Stimulated activated CD8-positive, alpha-beta memory T cell treated with anti-CD3 and anti-CD28 coated beads, Interleukin-7, amount 100 ng/mL, for 1 hour (primary cell): ENCODE measurements at places on chromosomes 1 and 21.

DNA sequence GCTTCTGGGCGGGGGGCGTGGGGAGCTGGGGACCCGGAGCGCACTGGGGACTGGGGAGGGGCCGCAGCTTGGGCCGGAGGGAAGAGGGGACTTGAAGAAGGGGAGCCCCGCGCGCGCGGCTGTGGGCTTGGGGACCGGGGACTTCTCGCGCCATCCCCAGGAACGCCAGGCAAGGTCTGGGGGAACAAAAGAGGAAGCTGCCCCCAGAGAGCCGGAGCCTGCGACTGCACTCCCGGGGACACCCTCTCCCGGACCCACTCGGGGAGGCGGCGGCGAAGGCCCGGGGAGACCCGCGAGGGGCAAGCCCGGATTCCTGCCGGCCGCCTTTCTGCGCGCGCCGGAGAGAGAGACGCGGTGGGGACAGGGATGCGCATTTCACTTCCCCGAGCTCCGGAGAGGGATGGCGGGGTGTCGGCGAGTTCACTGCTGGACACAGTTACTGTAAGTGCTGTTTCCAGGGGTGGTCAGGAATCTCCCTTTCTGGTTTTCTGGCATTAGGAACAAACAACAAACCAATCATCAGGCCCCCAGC is 732 bp downstream of the ABCG1 start:
- DNase-seq: no peak

DNA sequence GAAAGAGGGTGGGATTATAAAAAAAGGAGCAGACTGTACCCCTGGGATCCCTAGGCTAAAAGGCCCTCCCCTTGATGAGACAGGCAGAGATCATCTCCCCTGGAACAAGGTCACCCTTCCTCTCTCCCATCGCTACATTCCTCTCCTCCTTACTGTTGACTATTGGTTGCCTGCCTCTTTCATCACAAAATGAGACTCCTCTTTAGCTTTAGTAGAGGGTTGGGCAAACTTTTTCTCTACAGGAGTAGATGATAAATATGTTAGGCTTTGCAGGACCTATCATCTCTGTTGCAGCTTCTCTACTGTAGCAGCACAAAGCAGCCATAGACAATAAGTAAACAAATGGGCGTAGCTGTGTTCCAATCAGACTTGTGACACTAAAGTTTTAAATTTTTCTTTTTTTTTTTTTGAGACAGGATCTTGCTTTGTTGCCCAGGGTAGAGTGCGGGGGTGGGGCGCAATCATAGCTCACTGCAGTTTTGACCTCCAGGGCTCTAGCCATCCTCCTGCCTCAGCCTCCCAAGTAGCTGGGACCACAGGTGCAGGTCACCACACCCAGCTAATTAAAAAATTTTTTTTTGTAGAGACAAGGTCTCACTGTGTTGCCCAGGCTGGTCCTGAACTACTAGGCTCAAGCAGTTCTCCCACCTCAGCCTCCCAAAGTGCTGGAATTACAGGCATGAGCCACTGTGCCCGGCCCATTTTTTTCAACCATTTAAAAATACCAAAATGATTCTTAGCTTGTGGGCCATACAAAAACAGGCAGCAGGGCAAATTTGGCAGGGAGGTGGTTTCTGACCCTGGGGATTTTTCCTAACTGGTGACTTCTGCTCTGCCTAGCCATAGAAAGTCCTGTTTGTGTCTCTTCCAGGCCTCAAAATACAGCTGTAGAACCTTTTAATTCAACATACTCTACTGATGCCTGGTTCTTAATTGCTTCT is 15.1 kb downstream of the MCL1 start:
- DNase-seq: no peak

DNA sequence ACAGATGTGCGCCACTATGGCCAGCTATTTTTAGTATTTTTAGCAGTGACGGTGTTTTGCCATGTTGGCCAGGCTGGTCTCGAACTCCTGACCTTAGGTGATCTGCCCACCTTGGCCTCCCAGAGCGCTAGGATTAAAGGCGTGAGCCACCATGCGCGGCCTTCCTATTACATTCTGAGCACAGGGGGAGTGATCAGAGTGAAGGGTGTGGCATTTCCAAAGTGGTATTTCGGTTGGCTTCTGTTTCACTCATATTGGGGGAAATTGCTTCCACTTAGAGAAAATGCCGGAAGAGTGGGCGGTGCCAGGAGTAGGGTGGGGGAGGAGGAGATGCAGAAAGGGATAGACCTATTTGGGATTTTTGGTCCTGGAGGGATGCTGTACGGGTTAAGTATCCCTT is 4.3 kb downstream of the PIK3CD start:
- DNase-seq: no peak

GRCh38 chr1:53326598-53327181 is 1.2 kb downstream of the LRP8 start:
- DNase-seq: no peak

DNA sequence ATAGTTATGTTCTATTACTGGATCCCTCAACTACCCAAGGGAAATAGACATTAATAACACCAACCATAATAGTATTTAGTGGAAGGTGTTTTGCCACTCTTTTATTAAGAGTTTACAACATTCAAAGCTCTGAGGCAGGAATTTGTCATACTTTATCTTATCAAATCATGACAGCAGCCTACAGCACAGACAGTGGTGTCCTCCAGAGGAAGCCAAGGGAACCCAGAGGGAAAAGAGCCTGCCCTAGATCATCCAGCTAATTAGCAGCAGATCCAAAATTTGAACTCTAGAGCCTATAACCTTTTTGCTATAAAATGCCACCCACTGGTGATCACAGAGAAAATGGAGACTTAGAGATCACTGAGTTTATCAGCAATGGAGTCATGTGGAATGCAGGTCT is 18.2 kb downstream of the VAV3 start:
- DNase-seq: no peak

DNA sequence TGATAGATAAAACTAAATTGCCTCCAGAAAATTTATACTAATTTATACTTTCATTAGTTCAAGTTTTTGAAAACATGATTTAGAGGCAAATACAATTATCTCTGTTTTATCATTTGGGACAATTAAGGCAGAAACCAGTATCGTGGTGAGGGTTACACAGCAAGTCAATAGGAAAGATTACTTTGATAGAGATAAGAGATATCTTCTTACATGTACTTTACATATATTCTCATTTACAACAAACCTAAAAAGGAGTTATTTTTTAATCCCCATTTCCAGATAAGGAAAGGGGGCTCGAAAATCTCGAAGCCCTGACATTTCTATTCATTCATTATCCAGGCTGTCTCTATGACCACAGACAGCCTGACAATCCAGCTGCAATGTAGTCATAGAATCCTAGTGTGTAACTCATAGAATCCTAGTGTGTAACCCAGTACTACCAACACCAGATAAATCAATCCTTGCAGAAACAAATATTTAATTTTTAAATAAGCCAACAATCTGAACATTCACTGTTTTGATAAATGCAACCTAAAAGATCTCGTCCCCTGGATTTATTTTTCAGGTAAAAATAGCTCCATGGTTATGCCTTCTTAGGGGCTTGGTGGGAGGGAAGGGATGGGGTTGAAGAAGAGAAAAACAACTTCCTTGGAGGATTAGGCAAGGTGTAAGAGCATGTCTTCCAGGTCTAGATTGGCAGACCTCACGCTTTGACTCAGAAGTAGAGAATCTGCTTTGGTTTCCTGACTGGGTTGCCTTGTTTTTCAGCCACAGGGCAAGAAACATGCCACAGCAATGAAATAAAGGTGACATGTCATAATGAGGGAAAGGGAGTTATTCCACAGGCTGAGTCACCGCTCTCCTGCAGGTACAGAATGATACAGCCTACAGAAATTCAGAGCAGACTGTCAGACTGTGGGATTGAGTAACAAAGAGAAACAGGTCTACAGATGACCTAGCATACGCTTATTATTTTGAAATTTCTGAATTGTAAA is 45.6 kb downstream of the IRF2BP2 start:
- no peak for DNase-seq

DNA sequence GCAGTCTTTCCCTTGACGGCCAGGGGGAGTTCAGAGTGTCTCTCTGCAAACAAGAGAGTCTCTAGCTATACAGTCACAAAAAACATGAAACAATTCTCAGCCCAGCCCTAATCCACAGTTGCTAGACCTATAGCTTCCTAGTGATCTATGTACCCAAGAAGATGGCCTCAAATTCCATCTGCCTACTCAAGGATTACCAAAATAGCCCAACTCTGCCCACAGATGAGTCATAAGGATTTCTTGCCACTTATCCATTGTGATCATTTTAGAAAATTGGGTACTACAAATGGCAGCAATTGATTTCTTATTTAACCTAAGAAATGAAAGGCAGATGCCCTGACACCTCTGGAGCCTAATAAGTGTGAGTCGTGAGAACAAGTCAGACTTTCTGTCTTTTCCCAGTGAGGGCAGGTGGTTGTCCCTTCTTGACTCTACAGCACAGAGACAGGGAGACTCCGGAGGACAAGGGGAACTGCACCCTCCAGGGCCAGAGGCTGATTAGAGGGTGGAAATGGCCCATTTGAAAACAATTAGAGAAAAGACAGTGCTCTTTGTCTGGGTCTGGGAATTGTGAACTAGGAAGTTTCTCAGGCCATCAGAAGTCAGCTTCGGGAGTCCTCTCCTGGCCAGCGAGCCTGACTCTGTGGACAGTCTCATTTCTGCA is 65.4 kb downstream of the ABCA4 start:
- no peak for DNase-seq

DNA sequence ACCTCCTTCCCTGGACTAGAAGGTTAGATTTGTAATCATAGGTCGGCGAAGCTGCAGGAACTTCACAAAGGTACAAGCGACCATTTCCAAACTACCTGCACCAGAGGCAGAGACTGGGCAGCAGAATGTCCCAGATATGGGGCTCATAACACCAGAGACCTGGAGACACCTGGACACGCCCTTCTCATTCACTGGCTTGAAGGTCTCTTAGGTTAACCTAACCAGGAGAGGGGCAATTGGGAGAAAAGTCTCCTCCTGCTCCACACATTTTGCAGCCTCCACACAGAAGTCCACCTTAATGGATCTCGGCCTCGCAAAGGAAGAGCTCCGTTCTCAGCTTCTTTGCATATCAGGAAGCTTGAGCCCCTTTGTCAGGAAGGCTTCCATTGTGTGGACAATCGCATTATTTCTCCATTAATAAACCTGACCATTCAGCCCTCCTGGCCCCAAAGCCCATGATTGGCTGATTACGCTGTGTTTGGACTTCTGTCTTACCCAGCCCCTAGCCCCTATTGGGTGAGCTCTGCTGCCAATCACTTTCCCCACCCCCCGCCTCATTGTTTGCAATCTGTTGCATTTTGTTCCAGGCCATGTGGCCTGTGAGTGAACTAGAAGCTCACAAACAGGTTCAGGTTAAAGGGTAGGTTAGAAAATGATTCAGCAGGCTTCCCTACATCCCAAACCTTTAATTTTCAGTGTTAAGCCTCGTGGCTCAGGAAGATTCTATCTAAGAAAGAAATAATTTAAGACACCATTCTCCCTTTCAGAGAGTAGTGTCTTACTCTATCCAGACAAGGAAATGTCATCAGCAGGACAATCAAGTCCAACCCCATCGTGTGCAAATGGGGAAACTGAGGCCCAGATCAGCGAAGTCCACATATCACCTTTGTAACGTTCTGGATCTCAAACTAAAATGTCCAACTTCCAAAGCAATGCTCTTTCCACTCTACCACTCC is 2.8 kb downstream of the MYCL start:
- DNase-seq: no peak

DNA sequence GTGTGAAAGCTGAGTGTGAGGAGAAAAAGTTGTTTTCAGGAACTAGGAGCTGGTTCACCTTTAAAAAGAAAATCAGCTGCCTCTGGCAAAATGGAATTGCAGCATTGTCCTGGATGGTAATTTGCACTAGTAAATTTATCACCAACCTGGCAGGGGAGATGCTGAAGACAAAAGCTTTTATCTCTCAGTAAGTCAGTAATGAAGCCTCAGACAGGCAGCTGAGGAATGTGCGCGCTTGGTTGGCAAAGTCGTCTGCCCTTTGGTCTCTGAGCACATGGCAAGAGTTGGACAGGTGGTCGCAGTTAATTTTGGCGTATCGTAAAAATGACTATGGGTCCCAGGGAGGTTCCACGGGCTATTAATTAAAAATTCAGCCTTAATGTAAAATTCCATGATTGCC is 131.9 kb downstream of the BACH1 start:
- DNase-seq: no peak

DNA sequence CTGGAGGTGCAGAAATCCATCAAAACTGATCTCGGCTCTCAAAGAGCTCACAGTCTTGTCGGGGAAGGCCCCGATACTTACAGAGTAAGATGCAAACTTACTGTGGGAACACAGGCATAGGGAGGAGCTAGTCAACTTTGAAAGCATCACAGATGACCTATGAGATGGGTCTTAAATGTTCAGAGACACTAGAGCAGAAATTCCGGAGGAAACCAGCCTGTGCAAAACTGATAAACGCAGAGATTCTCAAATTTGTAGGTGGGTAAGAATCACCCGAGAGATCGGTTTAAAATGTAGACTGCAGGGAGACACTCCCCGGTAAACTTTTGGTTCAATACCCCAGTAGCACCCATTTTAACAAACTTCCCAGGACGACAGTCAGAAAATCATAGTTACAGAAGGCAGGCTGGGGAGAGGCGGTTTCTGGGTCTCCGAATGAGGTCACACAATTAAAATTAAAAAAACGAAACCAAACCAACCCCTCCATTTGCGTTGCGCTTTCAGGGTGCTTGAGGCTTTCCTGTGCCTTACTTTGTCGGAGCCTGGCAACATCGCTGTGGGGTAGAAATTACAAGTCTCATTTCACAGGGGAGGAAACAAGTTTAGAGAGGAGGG is 755 bp upstream of the THRAP3 start:
- no peak for DNase-seq

- DNase-seq: no peak
These were observed 2.9 kb downstream of the C1orf210 start for GRCh38 chr1:43282220-43283195.

GRCh38 chr21:44987886-44988606 is 48.2 kb downstream of the SLX9 start:
- no peak for DNase-seq

GRCh38 chr1:18907917-18908845 is 5.8 kb upstream of the ALDH4A1 start:
- DNase-seq: no peak

DNA sequence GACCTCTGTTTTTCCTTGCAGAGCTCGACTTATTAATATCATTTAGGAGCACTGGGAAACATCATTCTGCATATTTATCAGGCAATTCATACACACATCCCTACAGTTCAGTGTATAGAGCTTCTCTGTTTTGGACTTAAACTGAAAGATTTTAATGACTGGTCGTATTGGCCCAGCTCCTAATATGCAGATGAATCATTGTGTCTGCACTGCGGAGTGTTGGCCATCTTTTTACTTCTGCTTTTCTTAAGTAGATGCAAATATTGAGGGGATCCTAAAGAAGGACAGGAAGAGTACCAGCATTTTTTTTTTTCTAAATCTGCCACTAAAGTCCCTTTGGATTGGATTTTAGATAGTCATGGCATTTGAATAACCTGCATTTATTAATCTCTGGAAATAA is 154.8 kb downstream of the BACH1 start:
- no peak for DNase-seq

- no peak for DNase-seq
These were observed 90.1 kb downstream of the PLXNA2 start for GRCh38 chr1:208154040-208154439.

DNA sequence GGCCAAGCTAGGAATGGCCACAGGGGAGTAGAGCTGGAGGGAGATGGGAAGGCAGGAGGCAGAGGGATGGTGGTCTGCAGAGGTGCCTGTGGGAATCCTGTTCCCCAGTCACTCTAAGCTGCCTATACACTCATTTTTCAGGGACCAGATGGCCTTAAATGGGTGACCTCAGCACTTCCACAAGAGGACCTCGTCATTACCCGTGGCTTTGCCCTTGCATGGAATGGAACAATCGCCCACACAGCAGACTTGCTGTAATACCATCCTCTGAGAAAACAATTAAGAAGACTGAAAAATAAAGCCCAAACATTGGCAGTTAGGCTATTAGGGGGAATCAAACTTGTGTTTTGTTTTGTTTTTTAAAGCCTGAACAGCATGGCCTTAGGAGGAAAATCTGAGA is 12.9 kb upstream of the TNN start:
- DNase-seq: no peak
